ENCODE measurements at places on chromosomes 6 and 20.

DNA sequence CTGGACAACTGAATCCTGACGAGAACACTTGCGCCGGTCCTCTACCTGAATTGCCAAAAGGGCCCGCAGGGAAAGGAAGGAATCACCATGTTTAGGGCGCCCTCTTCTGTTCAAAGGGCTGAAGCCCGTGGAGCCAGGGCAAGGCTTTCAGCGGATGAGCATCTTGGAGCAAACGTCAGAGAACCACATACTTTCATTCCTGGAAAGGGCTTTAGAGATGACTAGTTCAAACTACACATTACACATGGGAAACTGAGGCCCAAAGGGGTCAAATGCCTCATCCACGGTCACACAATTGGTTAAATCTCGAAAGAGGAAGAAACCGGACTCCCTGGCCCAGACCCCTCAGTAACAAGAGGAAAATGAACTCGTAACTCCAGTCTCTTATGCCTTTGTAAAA lies 11.5 kb upstream of the ZNF133 start:
- no peak overlapping the region for H3K27ac ChIP-seq
- peaks cover 39% of the 10 kb centered on the region for H3K27me3 ChIP-seq
- no peaks in the 10 kb centered on the region for H3K36me3 ChIP-seq
- H3K4me1 ChIP-seq, result peaks cover 1% of the 10 kb centered on the region
- peak; percentile 63 for DNase-seq

DNA sequence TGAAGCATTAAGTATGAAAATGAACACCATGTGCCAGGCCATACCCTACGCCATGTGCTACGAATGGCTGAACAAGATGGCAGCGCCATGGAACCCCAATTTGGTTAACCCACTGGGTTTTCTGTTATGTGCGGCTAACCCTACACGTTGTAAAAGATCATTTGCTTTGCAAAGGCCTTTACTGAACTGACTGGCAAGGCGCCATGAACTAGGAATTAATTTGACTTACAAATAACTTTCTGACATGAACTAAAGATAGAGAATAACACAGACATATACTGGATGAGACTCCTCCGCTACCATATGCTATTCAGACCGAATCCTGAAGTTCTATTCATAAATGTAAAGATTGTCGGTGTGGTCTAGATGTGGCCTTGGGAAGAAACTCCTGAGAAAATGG lies 3.9 kb downstream of the CNKSR3 start:
- DNase-seq, result no peak
- H3K4me3 ChIP-seq, result no peak overlapping the region
- no peaks in the 10 kb centered on the region for H3K36me3 ChIP-seq
- H3K27ac ChIP-seq, result no peak overlapping the region
- peaks cover 8% of the 10 kb centered on the region for H3K4me1 ChIP-seq

- H3K36me3 ChIP-seq, result no peaks in the 10 kb centered on the region
- no peak overlapping the region for H3K27ac ChIP-seq
- no peak for DNase-seq
- no peak overlapping the region for H3K4me3 ChIP-seq
- no peaks in the 10 kb centered on the region for H3K27me3 ChIP-seq
- H3K4me1 ChIP-seq, result no peaks in the 10 kb centered on the region
Measured at GRCh38 chr6:145506565-145506964, 228.8 kb downstream of the EPM2A start.

GRCh38 chr6:300026-300425 lies 7.7 kb downstream of the DUSP22 start:
- H3K36me3 ChIP-seq, result peaks cover 4% of the 10 kb centered on the region
- H3K4me3 ChIP-seq, result no peak overlapping the region
- peaks cover 25% of the 10 kb centered on the region for H3K4me1 ChIP-seq
- H3K27me3 ChIP-seq, result no peaks in the 10 kb centered on the region
- no peak overlapping the region for H3K27ac ChIP-seq

GRCh38 chr20:61531553-61532345 lies 279.7 kb downstream of the CDH4 start:
- no peak overlapping the region for H3K4me3 ChIP-seq
- no peak overlapping the region for H3K27ac ChIP-seq
- no peaks in the 10 kb centered on the region for H3K4me1 ChIP-seq
- no peak for DNase-seq

DNA sequence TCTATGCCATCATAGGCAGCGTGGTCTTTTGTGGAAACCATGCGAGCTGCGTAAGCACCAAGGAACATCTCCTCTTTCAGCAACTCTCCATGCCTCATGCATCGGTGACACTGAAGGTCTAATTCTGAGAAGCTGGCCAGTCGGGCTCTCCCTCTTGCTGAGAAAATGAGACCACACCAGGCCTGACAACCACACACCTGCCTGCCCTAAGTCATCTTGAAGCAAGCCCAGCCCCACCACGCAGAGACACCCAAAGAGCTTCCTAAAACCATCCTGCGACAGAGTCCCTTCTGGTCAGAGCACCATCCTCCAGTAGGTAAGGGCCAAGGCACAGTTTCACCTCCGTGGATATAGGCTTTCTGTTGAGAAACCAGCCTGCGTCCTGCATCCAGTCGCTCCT lies 26.6 kb downstream of the PREX1 start:
- H3K27me3 ChIP-seq, result no peaks in the 10 kb centered on the region
- H3K27ac ChIP-seq, result no peak overlapping the region
- no peak for DNase-seq
- no peak overlapping the region for H3K4me3 ChIP-seq
- peaks cover 41% of the 10 kb centered on the region for H3K4me1 ChIP-seq

GRCh38 chr6:151561238-151561637 lies 67.4 kb downstream of the CCDC170 start:
- peaks cover 4% of the 10 kb centered on the region for H3K27me3 ChIP-seq
- H3K4me3 ChIP-seq, result no peak overlapping the region
- no peaks in the 10 kb centered on the region for H3K36me3 ChIP-seq
- no peaks in the 10 kb centered on the region for H3K4me1 ChIP-seq

DNA sequence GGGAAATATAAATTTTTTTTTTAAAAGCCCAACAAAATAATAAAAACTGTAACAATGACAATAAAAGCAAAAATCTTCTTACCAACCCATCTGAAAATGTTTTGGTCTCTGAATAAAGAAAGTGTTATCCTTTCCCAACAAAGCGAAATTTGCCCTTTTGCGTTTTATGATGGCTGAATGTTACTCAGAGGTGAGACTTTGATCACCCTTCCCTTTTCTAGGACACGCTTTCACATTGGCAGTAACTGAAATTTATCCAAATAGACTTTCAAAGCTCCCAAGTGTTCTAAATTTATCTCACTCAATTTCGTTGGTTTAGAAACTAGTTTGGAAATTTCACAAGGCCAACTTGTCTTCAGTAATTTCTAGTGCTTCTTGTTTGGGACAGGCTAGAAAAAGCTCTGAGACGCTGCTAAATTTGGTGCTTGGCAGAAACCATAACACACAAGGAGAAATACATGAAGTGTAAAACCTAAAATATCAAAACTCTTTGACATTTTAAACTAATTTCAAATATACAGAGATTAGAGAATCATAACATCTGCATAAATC lies 354.5 kb upstream of the CITED2 start:
- H3K27ac ChIP-seq, result no peak overlapping the region
- H3K27me3 ChIP-seq, result no peaks in the 10 kb centered on the region
- no peak overlapping the region for H3K4me3 ChIP-seq
- H3K36me3 ChIP-seq, result no peaks in the 10 kb centered on the region
